ENCODE measurements at places on chromosomes 16 and 17. TPM values are rescaled to one million over a fixed set of nuclear protein-coding genes. Genes with fewer than 3 reads are reported as not detected.

The G6PC1 gene
- total RNA-seq, result not detected

The CRISPLD2 gene
- 45.5 TPM for total RNA-seq

The ABHD15 gene
- 9.0 TPM for total RNA-seq

The CA7 gene
- total RNA-seq, result not detected

The EFNB3 gene
- total RNA-seq, result 0.54 TPM

The CCL5 gene
- 0.43 TPM for total RNA-seq

The KRTAP2-1 gene
- total RNA-seq, result not detected

The KRTAP16-1 gene
- not detected for total RNA-seq

The TBC1D24 gene
- 14.3 TPM for total RNA-seq

The SPIRE2 gene
- 2.2 TPM for total RNA-seq

The SGCA gene
- 13.3 TPM for total RNA-seq

The RGS9 gene
- 1.6 TPM for total RNA-seq

The FN3K gene
- total RNA-seq, result 2.4 TPM

The USP43 gene
- 0.26 TPM for total RNA-seq

The ARL16 gene
- total RNA-seq, result 29.9 TPM

The MSRB1 gene
- total RNA-seq, result 13.5 TPM

The FN3KRP gene
- total RNA-seq, result 11.5 TPM

The TRIM16 gene
- total RNA-seq, result 53.9 TPM

The C1QL1 gene
- 2.4 TPM for total RNA-seq

The CCDC154 gene
- total RNA-seq, result 0.13 TPM

The KCNJ18 gene
- total RNA-seq, result not detected

Data from articular chondrocyte of knee joint (primary cell).